ENCODE measurements at places on chromosomes 2 and 18.

GRCh38 chr2:128395196-128395595, 76.5 kb upstream of the HS6ST1 start:
- DNase-seq = no peak

DNA sequence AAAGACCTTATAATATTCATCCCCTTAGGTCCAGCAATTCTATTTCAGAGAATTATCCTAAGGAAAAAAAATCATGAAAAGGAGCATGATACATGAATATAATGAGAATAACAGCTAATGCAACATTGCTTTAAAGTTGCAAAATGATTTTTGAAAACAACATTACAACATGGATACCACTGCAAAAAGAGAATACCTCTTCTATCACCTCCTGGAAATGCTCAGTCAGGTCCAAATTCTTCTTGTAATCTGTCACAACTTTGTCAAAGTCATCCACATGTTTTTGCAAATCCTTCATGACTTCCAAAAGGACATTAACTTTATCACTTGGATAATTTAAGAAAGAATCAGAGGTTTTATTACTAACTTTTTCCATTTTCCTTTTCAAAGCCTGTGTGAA, 47.9 kb upstream of the TTN start:
- no peak for DNase-seq

DNA sequence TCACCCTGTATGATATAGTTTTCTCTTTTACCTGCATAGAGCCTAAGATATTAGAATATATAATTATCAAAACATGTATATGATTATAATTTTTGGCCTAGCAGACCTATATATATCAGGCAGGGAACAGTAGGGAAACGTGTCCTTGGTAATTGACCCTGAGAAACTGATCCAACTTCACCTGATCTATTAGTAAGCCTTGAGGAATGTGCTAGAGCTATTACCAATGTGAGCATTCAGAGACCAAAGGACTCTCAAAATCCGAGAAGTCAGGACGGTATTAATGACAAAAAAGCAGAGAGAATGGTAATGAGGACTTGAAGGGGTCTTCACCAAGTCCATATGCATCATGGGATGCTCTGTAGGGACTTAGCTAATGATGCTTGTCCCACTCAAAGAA, 571.9 kb downstream of the CPS1 start:
- no peak for DNase-seq

GRCh38 chr2:109032229-109032820, 43.3 kb upstream of the EDAR start:
- no peak for DNase-seq

- no peak for DNase-seq
Measured at GRCh38 chr2:206626108-206626507, 16.2 kb upstream of the FAM237A start.

- no peak for DNase-seq
Measured at GRCh38 chr18:22547807-22548561, 130.3 kb upstream of the CTAGE1 start.

DNA sequence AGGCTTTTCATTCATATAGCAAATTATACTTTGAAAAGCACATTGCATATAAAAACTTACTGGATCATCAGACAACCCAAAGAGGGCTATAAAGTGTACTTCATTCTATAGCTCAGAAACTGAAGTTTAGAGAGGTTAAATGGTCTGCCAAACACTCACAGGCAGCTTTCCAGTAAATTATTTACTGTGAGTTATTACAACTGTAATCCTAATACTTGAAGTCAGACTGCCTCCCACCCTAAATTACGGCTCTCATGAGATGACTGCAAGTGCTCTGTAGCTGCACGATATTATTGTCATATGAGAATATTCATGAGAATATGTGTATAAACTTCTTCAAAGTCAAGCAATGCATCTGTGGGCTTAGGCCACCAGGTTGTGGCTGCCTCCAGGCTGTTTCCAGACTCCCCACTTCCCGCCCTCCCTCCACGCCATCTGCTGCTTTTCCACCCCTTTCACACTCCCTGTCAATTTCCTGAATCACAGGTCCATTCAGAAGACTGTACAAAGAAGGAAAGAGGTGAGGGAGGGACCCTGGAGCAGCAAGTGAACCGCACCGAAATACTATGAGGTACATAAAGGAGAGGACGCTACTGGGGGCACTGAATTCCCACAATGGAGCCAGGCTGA, 111.1 kb upstream of the SPOPL start:
- DNase-seq = no peak

DNA sequence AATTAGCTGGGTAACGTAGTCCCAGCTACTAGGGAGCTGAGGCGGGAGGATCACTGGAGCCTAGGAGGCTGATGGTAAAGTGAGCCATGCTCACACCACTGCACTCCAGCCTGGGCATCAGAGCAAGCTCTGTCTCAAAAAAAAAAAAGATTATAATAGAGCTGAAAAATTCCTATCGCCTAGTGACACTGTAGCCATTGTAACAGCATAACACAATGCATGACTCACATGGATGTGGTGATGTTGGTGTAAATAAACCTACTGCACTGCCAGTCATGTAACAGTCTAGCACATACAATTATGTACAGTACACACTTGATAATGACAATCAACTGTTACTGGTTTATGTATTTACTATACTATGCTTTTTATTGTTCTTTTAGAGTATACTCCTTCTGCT, 39.6 kb downstream of the MGAT4A start:
- DNase-seq = no peak

DNA sequence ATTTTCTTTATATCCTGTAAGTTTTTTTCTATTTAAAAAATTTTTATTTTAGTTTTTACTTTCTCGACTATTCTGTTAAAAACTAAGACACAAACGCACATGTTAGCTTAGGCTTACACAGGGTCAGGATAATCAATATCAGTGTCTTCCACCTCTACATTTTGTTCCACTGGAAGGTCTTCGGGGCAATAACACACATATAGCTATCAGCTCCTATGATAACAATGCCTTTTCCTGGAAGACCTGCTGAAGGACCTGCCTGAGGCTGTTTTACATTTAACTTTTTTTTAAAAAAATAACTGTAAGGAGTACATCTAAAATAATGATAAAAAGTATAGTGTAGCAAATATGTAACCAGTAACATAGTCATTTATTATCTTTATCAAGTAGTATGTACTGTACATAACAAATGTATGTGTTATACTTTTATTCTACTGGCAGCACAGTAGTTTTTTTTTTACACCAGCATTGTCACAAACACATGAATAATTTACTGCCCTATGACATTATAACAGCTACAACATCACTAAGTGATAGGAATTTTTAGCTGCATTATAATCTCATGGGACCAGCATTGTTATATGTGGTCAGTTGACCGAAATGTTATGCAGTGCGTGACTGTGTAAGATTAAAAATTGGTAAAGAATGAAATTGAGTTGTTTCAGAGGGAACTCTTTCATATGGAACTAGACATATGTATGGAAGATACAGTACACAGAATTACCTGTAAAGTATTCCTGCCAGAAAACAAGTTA, 37.9 kb downstream of the CCDC138 start:
- no peak for DNase-seq

DNA sequence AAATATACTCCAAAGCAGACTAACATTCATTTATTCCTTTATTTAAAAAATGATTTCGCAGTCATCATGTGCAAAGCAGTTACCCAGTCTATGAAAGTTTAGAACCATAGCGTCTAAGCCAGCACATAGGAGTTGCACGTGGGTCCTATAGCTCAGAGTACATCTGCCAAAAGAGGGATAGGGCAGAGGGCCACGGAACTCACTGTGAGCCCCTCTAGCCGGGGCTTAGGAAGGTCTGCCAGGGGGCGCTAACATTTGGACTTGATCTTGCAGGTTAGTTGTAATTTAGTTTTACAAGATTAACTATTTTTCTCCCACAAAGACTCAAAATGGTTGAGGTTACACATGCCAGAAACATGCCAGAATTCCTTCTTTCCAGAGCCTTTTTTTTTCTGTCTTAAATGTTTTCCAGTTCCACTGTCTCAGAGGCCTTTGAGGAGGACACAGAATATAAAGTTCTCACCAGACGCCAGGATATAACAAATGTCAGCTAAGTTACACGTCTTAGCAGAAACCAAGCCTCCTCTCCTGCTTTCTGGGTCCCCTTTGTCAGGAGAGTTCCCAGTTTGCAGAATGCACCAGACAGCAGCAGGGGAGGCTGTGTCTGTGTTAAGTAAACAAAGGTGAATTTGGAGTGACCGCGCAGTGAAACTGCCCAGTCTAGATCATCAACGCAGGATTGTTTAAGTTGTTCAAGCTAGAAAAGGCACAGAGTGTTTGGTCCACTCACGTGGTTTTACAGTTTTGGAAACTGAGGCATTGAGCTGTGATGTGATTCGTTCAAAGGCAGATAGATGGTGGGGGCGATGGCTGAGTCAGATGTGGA, 292.0 kb downstream of the PRKCE start:
- no peak for DNase-seq

- no peak for DNase-seq
Measured at GRCh38 chr18:48740851-48741485, 202.1 kb downstream of the CTIF start.

GRCh38 chr2:47535996-47536395, 133.0 kb downstream of the MSH2 start:
- DNase-seq = no peak

- no peak for DNase-seq
Measured at GRCh38 chr18:50218432-50219197, 23.7 kb upstream of the MYO5B start.

DNA sequence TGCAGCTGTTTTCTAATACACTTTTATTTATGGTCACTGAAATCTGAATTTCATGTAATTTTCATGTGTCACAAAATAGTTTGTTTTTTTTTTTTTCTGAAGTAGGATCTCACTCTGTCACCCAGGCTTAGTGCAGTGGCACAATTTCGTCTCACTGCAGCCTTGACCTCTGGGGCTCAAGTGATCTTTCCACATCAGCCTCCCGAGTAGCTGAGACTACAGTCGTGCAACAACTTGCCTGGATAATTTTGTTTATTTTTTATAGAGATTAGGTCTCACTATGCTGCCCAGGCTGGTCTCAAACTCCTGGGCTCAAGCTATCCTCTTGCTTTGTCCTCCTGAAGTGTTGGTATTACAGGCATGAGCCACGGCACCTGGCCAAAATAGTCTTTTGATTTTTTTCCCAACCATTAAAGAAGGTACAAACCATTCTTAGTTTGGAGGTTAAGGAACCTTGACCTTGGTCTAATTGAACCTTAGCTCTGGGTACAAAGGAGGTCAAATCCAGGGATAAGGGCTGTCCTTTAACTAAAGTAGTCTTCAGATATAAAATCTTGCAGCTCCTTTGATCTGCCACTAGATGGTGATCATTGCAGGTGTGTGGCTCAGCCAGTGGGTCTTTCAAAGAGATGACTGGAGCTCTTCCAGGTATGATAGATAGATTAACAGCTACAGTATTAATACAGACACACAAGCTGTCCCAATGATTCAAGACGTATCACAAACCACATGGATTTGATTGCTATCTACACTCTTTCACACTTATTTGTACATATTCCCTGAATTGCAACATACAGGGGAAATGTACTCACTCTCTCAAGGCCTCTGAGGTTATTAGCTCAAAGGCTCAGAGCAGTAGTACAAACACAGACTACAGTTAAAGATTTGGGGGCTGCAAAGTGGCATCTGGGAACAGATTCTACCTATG, 4.7 kb upstream of the KRCC1 start:
- DNase-seq = no peak

GRCh38 chr2:214604861-214605260, 194.0 kb downstream of the VWC2L start:
- DNase-seq = no peak

DNA sequence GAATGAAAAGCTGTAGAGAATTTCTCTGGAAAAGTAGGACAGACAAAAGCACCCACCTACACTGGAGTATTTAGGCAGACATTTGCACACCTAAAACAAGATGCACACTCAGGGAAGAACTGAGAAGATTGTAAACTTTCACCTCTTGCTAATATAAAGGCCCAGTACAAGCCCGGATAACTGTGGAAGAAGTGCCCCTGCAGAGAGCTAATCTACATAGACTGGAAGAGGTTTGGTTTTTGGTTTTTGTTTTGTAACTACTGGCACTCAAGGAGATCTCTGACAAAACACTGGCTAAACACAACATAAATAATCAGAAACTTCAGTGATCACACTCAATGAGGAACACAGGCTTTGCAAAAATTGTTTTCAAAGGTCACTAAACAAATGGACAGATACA, 782.2 kb upstream of the SLC8A1 start:
- no peak for DNase-seq

GRCh38 chr2:39567507-39567906, 98.2 kb upstream of the TMEM178A start:
- no peak for DNase-seq

DNA sequence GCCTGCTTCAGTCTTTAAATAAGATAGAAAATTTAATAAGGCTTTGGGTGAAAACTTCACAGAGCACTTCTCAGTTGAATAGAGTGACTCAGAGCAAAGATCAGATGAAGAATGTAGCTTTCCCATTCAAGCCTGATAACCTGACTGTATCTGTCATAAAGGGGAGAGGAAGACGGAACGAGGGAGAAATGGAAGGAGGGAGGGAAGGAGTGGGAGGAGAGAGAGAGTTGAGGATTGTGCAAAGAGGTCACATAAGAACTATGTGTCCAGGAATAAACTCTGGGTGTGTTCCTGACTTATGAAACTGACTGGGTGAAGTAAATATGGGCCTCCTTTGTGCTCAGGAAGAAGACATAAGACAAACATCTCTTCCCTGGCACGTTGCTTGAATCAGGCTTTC, 385.5 kb downstream of the LPIN1 start:
- DNase-seq = no peak

DNA sequence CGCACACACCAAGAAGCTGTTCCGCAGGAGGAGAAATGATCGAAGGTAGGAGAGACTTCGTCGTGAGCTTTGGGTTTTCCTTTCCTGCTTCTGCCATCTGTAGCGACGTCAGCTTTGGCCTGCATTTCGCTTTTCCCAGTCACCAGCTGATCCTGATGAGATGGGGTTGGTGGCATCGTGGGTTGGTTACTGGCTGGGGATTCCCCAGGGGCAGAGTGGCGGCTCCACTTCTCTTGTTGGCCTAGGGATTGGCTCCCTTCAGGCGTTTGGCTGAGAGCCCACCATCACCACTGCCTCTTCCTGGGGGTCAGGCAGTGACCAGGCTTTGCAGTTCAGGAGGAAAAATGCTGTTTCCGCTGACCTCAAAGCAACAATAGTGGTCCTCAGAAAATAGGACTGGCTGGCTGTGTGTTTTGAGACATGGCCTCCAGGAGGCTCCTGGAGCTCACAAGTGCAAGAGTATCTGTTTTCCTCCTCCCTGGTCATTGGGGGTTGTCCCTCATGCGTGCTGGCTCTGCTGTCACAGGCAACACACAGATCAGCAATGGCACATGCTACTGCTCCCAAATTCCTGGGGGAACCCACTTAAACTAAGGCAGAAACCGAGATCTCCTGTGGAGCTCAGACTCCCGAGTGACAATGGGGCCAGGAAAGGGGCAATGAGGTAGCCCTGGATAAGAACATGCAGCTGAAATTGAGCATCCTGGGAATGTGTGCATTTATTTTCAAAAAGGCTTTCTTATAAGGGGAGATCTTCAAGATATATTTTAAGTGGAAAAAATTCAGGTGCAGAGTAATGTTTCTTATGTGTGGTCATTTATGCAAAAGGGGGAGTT, 173.0 kb downstream of the CTIF start:
- DNase-seq = no peak

DNA sequence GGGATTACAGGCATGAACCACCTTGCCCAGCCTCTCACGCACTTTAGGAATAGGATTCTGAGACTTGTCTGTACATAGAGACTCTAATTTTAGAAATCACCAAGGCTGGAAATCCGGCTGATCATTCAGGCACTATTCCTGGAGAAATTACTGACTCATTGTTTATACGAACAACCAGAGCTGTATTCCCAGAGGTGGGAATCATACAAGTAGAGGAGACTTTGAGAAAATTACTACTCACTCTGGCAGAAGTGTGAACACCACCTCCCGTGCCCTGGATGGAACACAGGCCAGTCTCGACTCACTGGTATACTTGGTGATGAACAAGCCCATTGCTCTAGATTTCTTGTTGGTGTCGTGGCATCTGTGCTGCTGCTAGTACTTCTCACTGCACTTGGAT, 5.8 kb upstream of the ADNP2 start:
- DNase-seq = no peak
